M059J (cell line): ENCODE measurements at places on chromosomes 11 and 22. TPM values are rescaled to one million over a fixed set of nuclear protein-coding genes. Genes with fewer than 3 reads are reported as not detected.

DNA sequence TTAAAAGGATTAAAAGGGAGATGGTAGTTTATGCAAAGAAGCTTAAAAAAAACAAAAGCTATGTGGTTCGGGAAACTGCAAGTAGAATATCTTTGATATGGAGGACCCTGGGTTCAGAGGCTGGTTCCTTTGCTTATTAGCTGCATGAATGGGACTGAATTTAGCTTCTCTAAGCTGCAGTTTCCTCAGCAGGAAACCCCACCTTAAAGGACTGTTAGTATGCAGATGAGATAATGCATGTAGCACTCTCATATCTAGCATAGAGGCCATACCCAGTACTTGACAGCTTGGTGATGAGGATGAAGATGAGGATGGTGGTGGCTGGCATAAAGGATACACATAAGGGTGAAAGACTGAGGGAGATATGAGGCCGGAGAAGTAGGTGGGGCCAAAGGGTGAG, 134.6 kb downstream of the RRAS2 start:
- no peak for DNase-seq

The LDHA gene
- 1,651 and 2,272 TPM in 2 replicates for total RNA-seq

GRCh38 chr11:85052636-85053035, 574.5 kb downstream of the DLG2 start:
- DNase-seq: no peak

The PATE2 gene
- not detected in 2 replicates for total RNA-seq

DNA sequence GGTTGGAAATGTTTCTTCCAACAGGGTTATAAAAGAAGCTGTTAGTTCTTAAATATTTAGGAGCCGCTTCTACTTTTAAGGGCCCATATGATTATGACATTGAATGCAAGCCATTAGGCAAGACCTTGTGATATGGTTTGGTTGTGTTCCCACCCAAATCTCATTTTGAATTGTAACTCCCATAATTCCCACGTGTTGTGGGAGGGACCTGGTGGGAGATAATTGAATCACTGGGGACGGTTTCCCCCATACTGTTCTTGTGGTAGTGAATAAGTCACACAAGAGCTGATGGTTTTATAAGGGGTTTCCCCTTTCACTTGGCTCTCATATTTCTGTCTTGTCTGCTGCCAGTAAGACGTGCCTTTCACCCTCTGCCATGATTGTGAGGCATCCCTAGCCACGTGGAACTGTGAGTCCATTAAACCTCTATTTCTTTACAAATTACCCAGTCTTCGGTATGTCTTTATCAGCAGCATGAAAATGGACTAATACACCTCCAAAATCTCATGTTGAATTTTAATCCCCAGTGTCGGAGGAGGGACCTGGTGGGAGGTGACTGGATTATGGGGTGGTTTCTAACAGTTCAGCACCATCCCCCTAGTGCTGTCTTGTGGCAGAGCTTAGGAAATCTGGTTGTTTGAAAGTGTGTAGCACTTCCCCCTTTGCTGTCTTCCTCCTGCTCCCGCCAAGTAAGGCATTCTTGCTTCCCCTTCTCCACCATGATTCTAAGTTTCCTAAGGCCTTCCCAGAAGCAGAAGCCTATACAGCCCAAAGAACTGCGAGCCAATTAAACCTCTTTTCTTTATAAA, 4.3 kb downstream of the CD59 start:
- peak; percentile 56 for DNase-seq

The LRRC74B gene
- total RNA-seq: not detected in 2 replicates

- no peak for DNase-seq
Measured at GRCh38 chr11:32630844-32631243, 47.2 kb downstream of the EIF3M start.

The MMP27 gene
- total RNA-seq: not detected in 2 replicates

DNA sequence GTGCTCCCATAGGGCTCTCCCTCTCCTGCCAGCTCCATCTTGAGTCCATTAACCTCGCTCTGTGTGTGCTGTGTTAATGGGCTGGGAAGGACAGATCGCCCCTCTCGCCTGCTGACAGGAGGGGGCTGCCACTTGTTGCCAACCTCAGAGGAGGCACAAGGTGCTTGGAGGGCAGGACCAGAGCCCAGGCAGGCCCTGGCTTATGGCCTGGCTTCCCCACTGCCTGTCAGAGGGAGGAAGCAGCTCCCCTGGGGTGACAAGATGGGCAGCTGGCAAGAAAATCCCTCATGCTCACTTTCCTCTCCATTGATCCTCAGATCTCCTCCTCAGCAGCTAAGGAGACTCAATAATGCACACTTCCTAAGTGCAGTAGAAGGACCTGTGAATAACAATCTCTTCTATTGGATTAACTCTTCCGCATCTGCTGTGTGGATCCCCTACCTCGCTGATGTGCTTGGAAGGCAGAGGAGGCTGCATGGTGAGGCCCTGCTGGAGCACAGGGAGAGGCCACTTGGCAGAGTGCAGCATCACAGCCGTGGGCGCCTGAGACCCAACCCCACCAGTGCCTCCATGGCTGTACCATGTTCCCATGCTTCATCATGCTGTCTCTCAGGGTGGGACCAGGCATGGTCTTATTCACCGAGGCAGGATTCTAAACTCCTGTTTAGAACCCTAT, 70.3 kb downstream of the TRIM29 start:
- no peak for DNase-seq

GRCh38 chr11:116986521-116987105, 111.6 kb downstream of the SIK3 start:
- DNase-seq: peak; percentile 79

DNA sequence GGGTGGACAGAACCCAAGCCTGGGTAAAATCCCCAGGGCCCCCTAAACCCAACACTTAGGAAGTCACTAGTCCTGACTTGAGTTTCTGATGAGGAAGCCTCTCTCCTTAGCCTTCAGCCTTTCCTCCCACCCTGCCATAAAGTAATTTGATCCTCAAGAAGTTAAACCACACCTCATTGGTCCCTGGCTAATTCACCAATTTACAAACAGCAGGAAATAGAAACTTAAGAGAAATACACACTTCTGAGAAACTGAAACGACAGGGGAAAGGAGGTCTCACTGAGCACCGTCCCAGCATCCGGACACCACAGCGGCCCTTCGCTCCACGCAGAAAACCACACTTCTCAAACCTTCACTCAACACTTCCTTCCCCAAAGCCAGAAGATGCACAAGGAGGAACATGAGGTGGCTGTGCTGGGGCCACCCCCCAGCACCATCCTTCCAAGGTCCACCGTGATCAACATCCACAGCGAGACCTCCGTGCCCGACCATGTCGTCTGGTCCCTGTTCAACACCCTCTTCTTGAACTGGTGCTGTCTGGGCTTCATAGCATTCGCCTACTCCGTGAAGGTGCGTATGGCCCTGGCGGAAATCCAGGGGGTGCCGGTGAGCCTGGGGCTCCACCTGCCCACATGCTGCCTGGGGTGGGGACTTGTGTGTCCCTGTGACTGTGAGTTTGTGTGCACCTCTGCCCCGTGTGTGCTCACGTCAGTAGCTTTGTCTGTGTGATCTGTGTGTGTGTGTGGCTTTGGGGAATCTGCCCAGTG, at the start of gene IFITM1:
Gene IFITM1 (plus strand): TSS at position 254 of the 767 bp plus-strand sequence. CDS start 131 bp downstream, at position 385.
- DNase-seq: peak; percentile 93

DNA sequence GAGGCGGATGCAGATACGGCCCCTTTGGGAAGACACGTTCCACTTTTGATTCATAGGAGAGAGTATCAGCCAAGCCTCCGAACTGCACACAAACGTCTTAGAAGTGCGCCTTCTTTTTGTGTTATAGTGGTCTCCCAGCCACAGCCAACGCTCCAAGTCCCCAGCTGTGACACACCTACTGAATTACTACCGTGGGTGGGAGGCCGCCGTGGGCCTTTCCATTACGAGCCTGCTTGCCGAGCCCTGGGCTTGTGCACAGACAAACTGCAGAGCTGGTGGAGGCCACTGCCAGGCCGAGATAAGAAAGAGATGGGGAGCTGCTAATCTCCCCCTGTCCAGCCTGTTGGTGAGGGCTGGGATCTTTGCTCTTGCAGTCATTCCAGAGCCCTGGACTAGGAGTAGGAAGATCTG, 761 bp downstream of the HMBS start:
- DNase-seq: no peak

GRCh38 chr22:38416621-38417251, 38.3 kb downstream of the KCNJ4 start:
- no peak for DNase-seq

GRCh38 chr11:121029813-121030445, 6.0 kb downstream of the TBCEL start:
- DNase-seq: no peak

- DNase-seq: no peak
Measured at GRCh38 chr11:81579339-81579738, 1154.3 kb downstream of the FAM181B start.

DNA sequence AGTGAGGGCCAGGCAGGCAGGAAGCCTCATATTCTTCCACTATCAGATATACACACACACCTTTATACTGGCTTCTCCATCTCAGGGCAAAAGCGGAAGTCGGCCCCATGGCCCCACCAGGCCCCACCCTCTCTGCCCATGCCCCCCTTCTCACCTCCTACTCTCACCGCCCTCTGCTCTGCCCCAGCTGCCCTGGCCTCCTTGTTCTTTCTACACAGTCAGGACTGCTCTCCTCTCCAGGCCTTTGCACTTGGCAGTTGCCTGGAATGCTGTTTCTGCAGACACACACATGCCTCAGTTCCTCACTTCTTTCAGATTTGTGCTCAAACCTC, 25.3 kb downstream of the OTOG start:
- DNase-seq: no peak

The MRGPRX3 gene
- total RNA-seq: not detected in 2 replicates
